Ovary (tissue), 10 donors: ENCODE measurements at places on chromosomes 2 and 18. TPM values are rescaled to one million over a fixed set of nuclear protein-coding genes. Genes with fewer than 3 reads are reported as not detected.

DNA sequence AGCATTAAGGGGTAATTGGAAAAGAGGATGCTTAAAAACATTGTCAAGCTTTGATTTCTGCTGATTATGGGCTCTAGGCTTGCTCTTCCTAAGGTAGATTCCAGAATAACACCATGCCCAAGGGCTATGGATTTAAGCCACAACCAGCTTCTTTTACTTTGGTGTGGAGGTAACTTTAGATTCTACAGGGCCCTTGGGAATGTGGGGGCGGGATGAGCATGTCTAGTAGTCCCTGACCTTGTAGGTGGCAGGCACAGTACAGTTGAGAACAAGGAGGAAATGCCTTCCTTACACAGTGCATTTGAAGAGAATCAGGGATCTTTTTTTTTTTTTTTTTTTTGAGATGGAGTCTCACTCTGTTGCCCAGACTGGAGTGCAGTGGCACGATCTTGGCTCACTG lies 364.2 kb downstream of the NYAP2 start:
- no peak for DNase-seq

DNA sequence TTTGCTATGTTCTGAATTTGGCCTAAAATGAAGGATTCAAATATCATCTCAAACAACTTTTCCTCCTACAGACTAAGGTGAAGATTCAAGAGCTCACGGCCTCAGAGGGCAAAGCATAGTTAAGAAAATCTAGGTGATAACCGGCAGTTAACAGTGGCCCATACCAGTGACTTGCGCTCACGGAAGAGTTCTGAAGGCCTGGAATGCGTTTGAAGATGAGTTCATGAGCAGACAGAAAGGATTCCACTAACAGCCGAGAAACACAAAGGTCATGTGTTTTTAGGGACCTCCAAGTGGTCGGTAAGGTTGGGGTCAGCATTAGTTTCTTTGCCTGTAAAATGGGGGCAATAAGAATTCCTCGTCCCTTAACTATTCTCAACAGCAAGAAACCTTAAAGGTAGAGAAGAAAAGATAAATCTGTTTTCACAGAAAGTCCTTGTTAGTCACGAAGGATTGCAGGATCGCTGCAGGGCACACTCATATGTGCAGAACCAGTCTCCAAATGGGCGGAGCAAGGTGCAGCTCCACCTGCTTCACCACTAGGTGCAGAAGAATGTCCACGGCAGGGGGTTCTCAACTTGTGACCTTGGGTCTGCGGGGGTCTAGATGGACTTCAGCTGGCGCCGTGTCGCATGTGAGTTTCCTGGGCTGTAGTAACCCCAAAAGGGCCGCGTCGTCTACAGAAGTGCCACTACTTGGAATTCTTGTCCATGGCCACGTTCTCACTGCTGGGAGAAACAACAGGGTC lies 708 bp upstream of the RPIA start:
- peak; percentile 54 for DNase-seq

- DNase-seq: no peak
These were observed 62.1 kb downstream of the PRKCE start for GRCh38 chr2:45713591-45713990.

DNA sequence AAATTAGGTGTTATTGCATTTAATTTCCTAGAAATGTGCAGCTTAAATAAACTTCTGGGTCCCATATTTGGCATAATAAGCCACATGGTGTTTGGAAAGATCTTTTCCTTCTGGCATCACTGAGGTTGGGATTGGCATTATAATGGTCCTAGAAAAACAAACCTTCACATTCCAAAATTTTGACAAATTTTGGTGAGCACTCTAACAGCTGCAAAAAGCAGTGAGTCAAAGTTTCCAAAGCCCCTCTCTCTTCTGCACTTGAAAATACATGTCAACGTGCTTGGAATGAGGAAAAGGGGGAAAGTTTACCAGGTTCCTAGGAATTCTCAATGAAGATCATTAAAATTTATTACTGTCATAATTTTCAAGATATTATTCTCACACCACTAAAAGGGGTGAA lies 77.8 kb upstream of the STK17B start:
- no peak for DNase-seq

DNA sequence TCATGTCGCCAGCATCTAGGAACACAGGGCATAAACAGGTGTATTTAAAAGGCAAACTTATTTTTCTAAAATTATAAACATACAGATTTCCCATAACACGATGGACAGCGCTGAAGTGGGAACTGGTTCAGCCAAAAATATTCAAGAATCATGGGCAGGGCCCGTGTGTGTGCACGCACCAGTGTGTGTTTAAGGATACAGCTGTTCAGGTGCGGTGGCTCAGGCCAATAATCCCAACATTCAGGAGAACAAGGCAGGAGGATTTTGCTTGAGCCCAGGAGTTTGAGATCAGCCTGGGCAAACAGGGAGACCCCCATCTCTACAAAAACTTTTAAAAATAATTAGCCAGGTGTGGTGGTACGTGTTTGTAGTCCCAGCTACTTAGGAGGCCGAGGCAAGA lies 288.6 kb upstream of the HDAC4 start:
- DNase-seq: no peak

- no peak for DNase-seq
These were observed 13.7 kb upstream of the KIF5C start for GRCh38 chr2:148861367-148861766.

- DNase-seq: no peak
These were observed 553.8 kb downstream of the EPHA4 start for GRCh38 chr2:221018262-221018661.

DNA sequence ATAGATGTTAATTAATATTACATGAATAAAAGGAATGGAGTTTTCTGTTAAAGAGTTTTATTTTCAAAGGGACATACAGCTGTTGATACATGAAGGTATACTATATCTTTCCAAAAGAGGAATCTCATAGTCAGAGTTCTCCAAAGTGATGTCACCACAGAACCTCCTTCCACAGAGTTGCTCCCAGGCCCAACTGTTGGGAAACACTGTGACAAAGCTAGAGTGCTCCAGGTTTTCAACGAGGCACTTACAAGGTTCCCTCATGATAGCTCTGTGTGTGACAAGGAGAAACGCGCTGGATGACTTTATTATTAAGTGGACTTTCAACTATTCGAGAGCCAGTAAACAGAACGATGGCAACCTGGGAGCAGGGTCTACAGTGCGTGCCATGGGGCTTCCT lies 33.5 kb downstream of the PTPN18 start:
- DNase-seq: no peak

GRCh38 chr2:6937157-6937556 lies 19.9 kb downstream of the RNF144A start:
- no peak for DNase-seq

DNA sequence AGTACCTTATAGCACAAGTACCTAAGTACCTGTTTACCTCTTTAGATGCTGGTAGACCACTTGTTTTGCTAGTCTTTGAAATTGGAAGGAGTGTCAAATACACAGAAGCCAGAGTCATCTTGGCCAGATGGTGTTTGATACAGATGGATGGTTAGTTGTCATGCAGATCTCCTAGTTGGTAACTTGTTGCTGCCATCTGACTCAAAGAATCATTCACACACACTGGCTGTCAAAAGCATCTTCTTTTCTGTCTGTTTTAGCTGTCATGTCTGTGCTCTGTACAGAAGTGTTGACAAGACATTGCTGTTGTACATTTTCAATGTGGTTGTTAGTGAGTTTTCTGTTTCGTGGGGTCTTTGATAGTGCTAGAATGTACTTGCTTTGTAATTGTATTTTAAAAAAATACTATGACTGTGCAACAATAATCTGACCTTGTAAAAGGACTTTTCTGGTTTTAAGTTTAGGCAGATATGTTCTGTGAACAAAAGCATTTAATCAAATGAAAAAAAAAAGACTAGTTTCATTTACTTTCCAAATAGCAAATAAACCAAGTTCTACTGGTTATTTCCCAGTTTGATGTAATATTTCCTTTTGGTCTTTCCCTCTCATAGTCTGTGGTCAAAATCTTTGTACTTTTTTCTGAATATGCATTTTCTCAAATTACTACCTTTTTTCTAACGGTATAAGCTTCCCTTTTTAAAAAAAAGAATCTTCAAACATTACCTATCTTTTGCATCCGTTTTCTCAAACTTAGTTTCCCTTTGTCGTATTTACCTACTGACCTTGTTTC lies 39.9 kb downstream of the TANK start:
- no peak for DNase-seq

DNA sequence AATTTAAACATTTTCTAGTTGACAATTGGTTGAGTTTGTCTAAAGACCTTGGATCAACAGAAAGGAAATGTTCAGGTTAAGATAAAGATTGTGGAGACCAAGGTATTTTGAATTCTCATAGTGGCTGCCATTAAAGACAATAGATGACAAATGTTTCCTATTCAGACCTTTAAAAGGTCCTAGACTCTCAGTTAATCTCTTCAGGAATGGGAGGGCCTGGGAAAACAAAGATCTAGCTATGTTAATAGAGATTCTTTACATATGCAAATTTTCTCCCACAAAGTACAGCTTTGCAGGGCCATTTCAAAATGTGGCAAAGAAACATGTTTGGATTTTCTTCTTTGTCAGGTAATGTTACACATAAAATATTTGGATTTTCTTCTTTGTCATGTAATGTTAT lies 403.9 kb downstream of the SPAG16 start:
- DNase-seq: no peak

RAMP1 gene
- 52.3 TPM for total RNA-seq

POTEI gene
- total RNA-seq: 0.05 TPM

CCDC148 gene
- total RNA-seq: 5.7 TPM

TUBA3D gene
- not detected for total RNA-seq

DSG4 gene
- not detected for total RNA-seq

PAX8 gene
- total RNA-seq: 0.96 TPM

DSG3 gene
- not detected for total RNA-seq

LOXHD1 gene
- total RNA-seq: 0.72 TPM

ARHGAP15 gene
- total RNA-seq: 2.4 TPM
